RPMI7951 (cell line): ENCODE measurements at places on chromosomes 7 and 10. TPM values are rescaled to one million over a fixed set of nuclear protein-coding genes. Genes with fewer than 3 reads are reported as not detected.

The NRAP gene
- total RNA-seq, result not detected in 2 replicates

The OR2A5 gene
- not detected in 2 replicates for total RNA-seq

The GOT1 gene
- 24.2 and 32.3 TPM in 2 replicates for total RNA-seq

The ZDHHC6 gene
- total RNA-seq, result 35.6 and 38.8 TPM in 2 replicates

The EBF3 gene
- 2.5 and 3.0 TPM in 2 replicates for total RNA-seq

The ANKRD61 gene
- total RNA-seq, result 0.12 and 0.20 TPM in 2 replicates

The GRID2IP gene
- total RNA-seq, result not detected in 2 replicates

The EFCAB10 gene
- total RNA-seq, result not detected in 2 replicates

The HHEX gene
- 0.60 and 1.2 TPM in 2 replicates for total RNA-seq

The AKR1E2 gene
- 18.0 and 21.1 TPM in 2 replicates for total RNA-seq
